HuH-7.5 (cell line): ENCODE measurements at places on chromosomes 5 and 9.

- no peak for DNase-seq
These were observed 1.5 kb downstream of the LCN10 start for GRCh38 chr9:136740971-136741882.

- no peak for DNase-seq
These were observed 61.0 kb downstream of the DAPK1 start for GRCh38 chr9:87558606-87559190.

DNA sequence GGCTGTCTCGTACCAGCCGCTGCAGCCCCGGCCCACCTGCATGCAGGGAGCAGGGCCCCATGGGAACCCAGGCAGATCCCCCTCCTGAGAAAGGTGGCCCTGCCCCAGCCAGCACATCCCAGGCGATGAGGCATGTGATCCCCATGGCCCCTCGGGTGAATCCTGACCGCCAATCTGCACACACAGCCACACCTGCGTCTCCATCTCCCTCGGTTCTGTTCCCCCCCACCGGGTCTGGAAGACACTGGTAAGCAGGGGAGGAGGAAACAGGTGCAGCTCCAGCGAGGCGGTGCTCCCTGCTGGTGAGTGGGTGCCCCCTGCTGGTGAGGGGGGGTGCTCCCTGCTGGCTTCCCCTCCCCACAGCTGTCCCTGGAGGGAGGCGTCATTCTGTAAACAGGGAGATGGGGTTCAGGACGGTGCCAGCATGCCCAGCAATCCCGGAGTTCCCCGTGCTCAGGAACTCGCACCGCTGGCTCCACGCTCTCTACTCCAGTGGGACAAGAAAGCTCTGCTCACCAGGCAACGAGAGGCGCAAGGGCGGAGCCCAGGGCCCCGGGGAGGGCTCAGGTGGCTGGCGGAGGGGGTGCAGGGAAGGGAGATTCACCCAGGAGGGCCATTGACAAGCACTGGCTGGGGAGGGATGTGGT is 28.4 kb upstream of the SLC12A7 start:
- DNase-seq, result peak; percentile 79

- DNase-seq, result no peak
These were observed 220.3 kb upstream of the DAPK1 start for GRCh38 chr9:87277346-87277745.

DNA sequence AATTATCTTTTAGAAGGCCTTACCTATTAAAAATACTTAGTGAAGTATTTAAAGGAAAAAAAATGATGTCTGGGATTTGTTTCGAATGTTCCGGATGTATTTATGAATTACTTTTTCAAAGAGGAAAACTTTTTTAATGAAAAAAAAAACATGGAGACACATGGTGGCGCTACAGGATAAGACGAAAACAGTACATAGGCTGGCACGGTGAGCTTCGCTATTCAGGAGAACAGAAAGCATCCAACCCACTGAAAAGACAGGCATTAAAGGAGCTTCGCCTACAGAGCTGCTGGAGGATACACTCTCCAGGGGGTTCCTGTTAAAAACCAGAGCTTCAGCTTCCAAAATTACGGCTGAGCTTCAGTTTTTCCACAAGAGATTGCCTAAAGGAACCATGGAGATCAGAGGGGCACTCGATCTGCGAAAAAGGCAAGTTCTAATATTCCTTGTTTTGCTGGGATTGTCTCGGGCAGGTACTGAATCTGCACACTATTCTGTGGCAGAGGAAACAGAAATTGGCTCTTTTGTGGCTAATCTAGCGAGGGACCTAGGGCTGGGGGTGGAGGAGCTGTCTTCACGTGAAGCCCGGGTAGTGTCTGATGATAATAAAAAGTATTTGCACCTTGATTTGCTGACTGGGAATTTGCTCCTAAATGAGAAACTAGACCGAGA is at the start of gene PCDHB14:
TSS of gene PCDHB14 (plus strand) at position 232 of the 672 bp plus-strand sequence. CDS start at position 395, 163 bp downstream.
- DNase-seq, result no peak

GRCh38 chr9:111276431-111277128 is 53.4 kb downstream of the OR2K2 start:
- no peak for DNase-seq
